Cerebellar cortex (tissue), 1 donor: ENCODE measurements at places on chromosomes 5 and 9.

DNA sequence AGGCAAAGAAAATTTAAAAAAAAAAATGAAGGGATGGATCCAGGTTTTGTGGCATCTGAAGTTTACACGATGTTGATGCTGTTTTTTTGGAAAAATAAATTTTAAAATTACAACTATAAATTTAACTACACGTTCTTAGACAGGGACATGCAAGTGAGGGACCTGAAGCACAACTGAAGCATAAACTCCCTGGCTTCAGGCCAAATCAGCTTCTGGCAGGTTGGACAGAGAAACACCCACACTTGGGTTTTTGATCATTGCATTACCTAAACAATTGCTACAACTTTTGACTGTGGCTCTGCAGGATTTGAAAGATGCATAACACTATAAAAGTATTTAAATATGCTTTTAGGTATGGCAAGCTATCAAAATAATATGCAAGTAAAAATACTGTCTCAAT lies 1318.3 kb upstream of the DMAC1 start:
- no peak for DNase-seq

GRCh38 chr9:37371565-37372464 lies 50.7 kb upstream of the GRHPR start:
- DNase-seq = no peak

DNA sequence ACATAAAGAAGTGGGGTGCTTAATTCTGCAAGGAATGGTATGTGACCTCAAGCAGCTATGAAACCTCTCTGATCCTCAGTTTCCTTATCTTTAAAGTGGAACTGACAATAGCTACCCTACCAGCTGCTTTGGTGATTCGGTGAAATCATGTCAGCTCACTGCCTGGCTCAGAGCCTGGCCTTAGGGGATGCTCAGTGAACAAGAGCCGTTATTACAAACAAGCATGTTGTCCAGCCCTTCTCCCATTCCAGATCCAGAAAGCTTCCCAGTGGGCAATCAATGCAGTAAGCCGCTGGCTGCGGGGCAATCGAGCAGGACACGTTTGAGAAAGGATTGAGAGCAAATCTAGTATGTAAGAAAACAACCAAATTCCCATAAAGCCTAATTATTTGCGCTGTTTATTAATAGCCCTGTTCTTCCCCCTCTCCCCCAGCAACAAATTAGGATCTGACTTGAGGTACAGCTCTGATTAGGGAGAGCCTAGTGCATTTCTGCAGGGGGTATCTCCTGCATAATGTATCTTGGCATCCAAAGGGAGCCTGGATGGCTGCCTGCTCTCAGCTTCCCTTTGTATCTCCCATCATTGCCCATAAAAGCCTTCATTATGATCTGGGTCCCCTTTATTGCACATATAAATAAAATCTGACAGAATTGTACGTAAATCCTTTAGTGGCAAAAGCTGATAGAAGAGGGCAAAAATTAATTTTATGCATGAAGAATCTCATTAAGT lies 371.4 kb downstream of the TMEM232 start:
- no peak for DNase-seq

DNA sequence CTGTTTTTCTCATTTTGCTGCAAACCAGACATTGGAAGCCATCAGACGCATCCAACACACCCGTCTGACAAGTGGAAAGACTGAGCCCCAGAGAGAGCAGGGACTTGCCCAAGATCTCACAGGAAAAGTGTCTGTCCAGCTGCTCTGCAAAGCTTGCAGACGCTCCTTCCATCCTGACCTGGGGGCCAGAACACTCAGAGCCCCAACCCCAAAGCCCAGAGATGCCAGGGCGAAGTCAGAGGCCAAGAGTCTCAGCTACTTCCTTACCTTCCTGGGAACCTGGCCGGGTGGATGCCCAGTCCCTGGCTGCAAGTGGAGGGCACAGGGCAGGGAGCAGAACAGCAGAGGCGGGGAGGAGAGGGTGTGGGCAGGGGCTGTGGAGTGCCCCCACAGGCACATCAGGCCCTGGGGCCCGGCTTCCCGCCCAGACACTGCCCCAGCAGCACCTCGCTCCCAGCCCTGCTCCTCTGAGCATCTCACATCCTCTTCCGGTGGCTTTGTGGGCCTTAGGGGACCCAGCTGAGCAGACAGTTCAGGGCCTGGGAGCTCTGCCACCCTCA lies 9.7 kb upstream of the RALGDS start:
- no peak for DNase-seq

DNA sequence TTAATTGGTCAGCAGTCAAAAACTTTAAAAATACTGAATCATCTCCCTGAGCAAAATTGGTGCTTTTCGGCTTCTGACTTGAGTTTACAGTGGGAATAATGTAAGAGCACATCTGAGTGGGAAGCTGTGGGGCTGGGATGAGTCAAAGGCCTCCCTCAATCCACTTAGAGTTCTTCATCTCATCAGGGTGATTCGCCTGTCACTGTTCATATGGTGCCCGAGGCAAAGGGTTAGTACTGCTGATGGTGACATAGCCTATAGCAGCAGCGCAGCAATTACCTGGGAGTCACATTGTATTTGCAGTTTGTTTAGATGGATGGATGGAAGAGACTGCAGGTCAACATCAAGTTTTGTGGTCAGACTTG lies 113.8 kb upstream of the ZNF608 start:
- DNase-seq = no peak

DNA sequence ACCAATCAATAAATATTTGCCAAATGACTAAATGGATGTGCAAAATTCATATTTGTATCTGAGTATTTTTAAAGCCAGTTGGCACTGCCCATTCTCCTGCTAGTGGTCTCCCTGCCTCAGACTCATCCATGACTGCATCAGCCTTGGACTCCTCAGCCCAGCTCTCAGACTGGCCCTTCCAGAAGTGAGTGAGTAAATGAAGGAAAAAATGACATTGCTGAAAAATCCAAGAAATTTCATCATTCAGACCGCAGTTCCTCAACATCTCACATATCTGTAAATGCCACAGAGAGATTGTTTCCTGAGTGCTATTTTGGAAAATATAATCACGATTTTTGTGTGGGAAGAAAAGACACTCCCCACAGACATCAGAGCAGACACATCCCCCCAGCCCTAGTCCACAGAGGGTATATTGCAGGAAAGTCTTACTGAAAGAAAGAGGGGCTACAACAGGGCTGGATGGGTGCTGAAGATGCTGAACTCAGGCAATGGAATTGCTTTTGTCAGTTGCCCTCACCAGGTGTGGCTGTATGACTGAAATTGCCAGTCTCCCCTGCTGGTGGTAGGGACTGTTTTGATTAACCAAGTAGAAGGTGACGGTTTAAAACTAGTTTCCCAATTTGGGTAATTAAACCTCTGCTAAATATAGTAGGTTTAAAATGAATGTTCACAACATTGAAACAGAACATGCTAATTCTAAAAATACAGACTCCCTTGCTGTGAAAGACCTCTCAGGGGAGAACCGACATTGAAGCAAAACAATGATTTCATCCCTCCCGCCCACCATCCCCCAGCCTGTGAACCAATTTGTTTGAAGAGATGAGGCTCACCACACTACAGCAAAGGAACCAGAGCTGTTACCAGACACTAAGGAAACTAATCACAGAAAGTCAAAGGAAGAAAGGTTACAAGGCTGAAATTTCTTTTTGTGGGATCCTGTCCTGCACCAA lies 158.8 kb downstream of the DEPDC1B start:
- no peak for DNase-seq

- DNase-seq = no peak
Measured at GRCh38 chr5:93519740-93520139, 61.3 kb downstream of the NR2F1-AS1 start.

DNA sequence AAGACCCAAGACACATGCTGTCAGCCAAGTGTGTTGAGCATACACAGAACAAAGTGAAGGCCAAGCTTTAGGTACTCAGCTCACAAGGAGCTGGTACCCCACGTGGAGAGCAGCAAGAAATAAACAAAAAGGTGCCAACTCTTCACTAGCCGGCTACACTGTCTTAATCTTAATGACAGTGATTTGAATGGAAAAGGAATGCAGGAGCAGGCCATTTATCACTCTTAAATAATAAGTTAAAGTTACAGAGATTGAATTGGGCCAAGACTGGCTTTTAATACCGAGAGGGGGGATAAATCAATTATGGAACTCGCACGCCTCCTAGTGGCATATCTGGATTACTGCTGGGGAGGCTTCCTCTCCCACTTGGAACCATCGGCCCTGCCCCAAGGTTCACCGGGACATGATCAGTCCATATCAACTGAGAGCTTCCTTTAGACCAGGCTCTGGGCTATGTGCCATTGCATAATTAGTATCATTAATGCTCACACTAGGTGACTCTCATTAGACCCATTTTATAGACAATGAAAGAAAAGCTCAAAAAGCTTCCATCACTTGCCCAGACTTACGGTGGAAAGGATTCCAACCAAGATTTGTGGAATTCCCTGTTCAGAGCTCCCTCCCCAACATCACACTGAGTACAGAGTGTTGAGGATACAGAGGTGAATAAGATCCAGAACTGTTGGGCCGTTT lies 94.0 kb downstream of the ACTL7B start:
- DNase-seq = peak; percentile 32

GRCh38 chr9:128633057-128633456 lies 23.6 kb downstream of the DYNC2I2 start:
- DNase-seq = no peak

DNA sequence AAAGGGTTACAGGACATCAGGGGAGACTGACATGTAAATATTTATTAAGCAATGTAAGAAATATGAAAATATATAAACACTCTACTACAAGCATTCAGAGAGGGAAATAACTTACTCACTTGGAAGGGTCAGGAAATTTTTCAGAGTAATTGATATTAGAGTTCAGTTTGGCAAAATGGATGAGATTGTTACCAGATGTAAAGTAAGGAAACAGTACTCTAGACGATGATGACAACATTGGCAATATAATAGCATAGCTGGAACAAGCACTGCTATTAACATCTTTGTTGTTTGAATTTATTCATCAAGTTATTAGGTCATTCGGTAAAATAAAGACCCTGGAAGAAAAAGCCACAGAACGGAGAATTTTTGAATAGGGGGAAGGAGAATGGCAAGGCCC lies 49.1 kb downstream of the GNA14 start:
- DNase-seq = no peak

- no peak for DNase-seq
Measured at GRCh38 chr9:14080959-14081542, 232.9 kb downstream of the NFIB start.

GRCh38 chr5:98556712-98557111 lies 216.8 kb upstream of the RGMB start:
- no peak for DNase-seq

DNA sequence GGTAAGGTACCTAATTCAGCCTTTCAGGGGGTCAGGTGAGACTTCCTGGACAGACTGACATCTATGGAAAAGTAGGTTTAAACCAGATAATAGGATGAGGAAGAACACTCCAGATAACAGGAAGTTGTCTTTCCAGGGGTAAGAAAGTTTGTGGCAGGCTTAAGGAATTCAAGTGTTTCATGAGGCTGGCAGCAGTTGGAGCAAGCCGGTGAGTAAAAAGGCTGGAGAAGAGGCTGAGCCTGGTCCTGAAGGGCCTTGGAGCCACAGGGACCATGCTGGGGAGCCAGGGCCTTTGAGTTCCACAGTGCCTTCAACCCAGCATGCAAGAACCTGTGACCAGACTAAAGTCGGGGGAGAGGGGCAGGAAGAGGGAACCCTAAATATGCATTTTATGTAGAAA lies 353.4 kb downstream of the SPOCK1 start:
- no peak for DNase-seq

- no peak for DNase-seq
Measured at GRCh38 chr9:99873943-99874584, 32.4 kb upstream of the STX17 start.

DNA sequence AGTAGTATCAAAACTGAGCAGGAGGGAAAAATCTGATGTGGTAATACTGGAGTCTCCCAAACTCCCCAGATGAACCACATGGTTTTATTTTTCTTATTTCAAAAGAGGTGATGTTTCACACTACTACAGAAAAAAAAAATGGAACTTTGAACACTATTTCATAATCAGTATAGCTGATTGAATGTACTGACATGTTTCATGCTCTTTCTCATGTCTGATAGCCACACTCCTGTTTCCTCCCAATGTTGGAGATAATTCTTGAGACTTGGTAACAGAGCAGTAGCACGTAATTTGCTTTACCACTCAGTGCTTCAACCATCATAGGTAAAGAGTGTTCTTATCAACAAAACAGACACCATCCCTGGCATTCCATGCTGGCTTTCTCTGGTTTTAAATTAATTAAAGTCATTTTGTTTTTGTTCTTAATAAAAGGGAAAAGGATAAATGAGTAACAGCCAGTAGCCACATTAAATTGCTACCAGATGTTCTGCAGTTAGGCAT lies 85.2 kb downstream of the MUSK start:
- DNase-seq = no peak

GRCh38 chr5:58680503-58680902 lies 97.6 kb downstream of the RAB3C start:
- no peak for DNase-seq

DNA sequence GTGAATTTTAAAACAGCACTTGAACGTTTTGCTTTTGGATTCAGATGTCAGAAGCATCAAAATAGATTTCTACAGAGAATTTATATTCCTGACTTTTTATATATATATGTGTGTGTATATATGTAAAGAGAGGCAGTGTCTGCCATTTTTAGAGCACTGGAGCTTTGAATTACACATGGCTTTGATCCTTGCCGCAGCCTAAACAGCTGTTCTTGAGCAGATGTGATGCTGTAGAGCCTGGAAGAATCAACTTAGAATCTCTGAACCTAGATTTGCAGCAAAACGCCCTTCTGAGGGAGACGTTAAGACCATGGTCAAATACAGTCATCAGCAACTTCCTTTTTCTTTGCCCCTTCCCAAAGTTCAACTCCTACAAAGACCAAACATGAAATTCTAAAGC lies 21.7 kb upstream of the C5orf47 start:
- DNase-seq = no peak

- peak; percentile 85 for DNase-seq
Measured at GRCh38 chr5:55601204-55601618, 66.4 kb upstream of the PLPP1 start.

DNA sequence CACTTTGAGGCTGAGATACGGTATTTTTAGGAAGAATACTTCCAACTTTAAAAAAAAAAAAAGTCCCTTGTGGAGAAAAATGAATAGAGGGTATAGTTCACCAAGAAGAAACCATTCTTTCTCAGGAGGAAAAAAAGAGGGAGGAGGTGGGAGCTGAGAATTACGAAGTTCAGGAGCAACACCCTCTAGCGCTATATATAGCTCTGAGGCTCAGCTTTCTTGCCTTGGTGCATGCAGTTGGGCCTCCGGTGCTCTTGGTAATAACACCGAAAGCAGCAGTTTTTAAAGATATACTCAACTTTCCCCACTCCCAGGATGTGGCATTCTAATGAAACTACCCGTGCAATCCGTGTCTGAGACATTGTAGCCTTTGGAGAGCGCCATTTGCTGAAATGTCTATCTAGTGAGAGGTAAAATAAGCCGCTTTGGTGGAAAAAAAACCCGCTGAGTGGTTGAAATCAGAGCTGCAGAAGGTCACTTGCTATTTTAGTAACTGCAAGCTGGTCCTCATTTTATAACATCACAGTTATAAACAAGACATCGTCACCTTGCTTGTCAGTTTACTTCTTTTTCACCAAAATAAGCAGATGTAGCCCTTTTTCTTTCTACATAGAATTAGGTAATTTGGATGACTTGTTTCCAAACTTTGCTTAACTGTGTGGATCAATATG lies 156.4 kb downstream of the RORB start:
- no peak for DNase-seq

GRCh38 chr9:86486891-86487837 lies 133.0 kb upstream of the TUT7 start:
- DNase-seq = peak; percentile 59
